HFF-Myc (cell line): ENCODE measurements at places on chromosomes 11 and 22.

GRCh38 chr11:59918987-59919589 is 19.1 kb upstream of the OOSP1 start:
- no peak for DNase-seq

GRCh38 chr11:7524462-7525235 is 10.8 kb downstream of the PPFIBP2 start:
- DNase-seq = no peak

DNA sequence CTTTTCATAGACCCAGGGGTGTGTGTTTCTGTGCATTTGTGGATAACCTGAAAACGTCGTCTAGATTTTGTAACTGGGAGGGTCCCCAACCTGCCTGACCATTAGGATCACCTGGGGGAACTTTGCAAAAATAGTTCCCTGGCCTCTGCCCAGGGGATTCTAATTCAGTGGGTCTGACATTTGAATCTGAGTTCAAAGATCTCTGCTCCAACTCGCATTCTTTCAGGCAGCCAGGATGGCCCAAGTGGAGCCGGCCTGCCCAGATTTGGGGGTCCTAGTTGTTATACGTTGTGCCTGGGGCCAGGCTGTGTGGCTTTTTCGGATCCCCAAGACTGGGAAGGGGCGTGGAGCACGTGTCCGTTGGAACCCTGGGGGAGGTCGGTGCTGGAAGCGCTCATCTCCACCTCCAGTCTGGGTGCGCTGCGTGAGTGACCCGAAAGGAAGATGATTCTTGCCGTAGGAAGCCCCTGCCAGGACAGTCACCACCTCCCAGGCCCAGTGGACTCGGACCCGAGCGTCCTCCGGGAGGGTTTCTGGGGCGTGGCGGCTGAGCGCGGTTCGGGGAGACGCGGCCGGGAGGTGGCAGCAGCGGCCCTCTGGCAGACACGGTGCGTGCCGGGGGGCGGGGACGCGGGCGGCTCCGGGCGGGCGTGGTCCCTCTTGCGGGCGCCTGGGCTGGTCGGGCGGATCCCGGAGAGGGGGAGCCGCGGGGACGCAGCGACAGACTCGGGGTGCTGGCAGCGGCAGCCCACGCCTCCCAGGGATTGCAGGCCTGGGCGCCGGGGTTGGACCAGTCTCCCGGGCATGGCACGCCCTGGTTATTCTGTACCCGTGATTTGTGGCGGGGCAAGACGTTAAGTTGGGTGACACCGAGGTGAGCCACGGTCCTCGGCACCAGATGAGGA is 29.2 kb upstream of the PLET1 start:
- DNase-seq = no peak

DNA sequence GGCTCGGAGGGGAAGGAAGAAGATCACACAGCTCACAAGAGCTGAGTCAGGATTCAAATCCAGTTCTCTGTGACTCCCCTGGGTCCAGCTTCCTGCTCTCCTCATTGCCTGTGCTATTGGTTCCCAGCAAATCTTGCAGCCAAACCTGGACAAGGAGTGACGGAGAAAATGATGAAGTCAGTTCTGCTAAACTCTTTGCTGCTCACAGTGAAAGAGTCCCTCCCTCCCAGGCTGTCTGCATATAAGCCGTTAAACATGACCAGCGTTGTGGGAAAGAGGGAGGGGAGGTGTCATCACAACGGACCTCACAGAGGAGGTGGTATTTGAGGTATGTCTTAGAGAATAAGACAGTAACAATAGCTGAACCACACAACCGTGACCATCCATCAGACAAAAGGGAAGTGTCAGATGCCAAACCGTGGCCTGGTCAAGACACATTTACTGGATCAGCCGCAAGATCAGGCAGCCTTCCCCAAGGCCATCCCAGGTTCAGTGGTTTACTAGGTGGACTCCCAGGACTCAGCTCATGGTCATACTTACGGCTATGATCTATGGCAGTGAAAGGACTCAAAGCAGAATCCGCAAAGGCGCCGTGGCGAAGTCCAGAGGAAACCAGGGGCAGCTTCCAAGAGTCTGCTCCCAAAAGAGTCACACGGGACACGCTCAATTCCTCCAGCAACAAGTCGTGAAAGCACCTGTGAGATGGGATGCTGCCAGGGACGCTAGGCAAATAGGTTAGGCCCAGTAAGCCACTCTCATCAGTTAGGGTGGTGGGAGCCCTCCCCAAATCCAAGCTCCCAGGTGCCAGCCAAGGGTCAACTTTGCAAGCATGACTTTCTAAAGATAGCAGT is 2.8 kb upstream of the CYTH4 start:
- no peak for DNase-seq

DNA sequence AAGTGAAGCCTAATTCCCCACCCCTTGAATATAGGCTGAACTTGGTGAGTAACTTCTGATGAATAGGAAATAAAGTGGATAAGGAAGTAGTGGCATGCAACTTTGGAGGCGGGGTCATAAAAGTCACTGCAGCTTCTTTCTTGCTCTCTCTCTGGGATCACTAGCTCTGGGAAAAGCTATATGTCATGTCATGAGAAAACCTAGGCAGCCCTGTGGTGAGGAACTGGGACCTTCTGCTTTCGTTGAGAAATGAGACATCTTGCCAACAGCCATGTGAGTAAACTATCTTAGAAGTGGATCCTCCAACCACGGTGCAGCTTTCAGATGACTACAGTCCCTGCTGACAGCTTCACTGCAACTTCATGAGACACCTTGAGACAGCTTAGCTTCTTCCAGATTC is 15.7 kb downstream of the ZNF214 start:
- DNase-seq = peak; percentile 72

DNA sequence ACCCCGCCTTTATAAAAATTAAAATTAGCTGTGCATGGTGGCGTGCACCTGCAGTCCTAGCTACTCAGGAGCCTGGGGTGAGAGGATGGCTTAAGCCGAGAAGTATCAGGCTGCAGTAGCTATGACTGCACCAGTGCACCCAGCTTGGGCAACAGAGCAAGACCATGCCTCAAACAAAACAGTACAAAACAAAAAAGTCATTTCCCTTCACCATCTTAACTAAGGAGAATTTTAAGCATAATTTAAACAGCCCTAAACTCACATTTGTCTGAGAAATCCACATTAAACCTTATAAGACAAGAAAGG is 23.3 kb upstream of the TFIP11 start:
- no peak for DNase-seq

- no peak for DNase-seq
Measured at GRCh38 chr11:26193694-26194365, 138.1 kb upstream of the ANO3 start.

DNA sequence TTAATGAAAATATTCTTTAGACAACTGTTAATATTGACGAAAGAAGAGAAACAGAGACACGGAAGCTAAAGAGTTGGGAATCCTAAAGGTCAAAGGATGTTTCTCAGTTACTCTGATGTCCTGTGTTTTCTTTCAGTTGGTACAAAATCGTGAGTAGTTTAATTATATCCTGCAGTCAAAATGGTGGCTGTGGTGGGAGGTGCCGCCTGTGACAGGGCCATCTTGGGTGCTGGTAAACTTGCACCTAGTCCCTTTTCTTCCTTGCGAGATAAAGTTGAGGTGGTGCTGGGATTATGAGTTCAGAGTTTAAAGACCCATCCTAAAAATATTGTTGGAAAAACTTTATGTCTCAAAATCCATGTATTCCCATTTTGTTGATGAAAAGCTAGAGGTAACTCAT is 2.2 kb downstream of the CECR2 start:
- no peak for DNase-seq

DNA sequence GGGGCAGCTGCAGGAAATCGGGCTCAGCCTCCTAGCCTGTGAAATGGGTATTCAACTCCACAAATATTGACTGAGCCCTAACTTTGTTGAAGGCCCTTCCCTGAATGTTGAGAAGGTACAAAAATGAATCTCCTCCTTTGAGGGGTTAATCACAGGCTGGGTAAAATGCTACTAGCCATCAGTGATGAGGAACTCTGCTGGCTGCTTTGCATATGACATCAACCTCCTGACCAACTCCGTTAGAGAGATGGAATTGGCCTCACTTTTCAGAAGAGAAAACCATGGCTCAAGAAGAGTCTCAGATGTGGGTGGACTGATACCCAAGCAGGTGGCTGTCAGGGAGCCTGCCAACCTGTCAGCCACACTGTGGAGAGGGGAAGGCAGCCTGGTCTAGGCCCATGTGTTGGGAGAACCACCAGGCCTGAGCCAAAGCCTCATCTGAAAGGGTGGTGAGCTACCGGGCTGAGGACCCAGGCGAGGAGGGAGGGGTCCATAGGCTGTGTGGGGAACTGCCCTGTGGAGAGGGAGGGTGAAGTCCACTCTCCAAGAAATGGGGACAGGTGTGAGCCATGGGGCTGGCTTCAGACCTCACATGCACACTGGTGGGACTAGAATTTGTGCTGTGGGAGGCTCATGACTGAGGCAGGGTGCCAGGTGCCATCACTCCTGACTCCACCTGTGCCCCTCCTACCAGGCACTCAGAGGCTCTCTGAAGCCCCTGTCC is 11.8 kb downstream of the CDCA5 start:
- no peak for DNase-seq

GRCh38 chr11:132846075-132846474 is 686.2 kb downstream of the OPCML start:
- no peak for DNase-seq

- no peak for DNase-seq
Measured at GRCh38 chr11:111329306-111330204, 31.2 kb downstream of the POU2AF3 start.

GRCh38 chr11:74000307-74001133 is 8.4 kb downstream of the UCP3 start:
- no peak for DNase-seq

DNA sequence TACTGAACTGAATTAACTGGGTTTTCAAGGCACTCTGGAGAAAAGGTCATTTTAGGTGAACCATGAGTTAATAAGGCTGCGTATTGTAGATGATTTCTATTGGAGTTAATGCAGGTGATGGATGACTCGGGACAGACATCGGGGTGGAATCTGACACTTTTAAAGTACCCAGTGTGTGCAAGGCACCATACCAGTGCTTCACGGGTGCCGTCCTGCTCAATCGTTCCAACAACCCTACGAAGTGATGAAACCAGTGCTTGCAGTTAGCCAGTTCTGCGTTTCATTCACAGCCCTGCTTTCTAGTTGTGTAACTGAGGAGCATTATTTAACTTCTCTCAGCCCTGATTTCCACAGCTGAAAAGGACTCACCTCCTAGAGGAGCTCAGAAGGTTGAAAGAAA is 216.5 kb downstream of the BARX2 start:
- no peak for DNase-seq

DNA sequence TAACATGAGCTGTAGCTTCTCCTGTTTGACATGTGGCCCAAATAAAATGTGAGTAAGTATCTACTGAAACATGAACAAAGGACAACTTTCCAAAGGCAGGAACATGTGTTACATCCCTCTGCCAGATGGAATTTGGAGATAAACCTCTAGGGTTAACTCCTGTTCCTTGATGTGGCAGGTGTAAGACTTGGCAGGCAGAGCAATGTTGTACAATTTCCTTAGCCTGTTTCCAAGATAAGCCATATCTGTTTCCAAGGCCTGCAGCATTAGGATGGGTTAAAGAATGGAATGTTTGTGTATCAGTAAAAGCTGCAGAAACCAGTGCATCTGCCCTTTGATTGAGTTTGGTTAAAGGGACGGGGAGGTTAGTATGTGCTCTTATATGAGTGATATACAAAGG is 8.8 kb upstream of the DNAJB13 start:
- no peak for DNase-seq

GRCh38 chr11:79173615-79174014 is 267.2 kb downstream of the TENM4 start:
- no peak for DNase-seq

DNA sequence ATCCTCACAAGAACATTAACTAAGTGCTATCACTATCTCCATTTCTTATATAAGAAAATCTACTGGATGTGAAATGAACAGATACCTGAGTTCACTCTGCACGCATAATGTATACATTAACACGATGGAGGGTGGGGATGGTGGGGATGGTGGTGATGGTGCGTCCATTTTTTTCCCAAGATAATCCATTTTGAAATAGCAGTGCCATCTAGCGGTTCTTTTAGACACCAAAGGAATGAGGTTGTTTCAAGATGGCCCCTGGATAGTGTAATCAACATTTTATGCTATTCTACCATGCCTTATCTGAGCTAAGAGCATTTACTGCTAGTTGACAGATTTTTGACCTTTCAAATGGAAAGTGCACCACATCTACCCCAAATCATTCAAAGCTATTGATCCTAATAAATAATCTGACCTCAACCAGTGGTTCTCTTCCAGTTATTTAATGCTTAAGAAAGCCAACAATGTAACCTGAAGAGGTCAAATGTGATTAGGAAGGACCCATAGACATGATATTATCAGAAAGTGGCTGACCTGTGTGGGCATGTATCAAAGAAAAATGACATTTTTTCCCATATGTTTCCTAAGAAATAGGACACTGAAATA is 714.7 kb upstream of the TENM4 start:
- no peak for DNase-seq

DNA sequence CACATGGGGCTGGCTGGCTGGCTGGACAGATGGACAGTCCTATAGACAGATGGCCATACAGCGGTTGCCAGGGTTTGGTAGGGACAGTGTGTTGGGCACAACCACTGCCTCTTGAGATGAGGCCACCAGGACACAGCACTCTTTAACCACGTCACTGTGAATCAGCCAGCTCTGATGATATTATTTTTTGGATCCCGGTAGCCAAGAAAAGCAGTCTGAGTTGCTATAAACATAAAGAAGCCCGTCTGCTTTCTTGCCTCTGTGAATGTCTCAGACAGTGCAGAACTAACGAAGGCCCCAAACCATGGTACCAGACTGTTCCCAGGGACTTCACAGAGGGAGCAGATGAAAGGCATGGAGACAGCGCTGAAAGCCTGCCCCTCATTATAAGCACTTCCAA is 115.9 kb upstream of the CSNK2A3 start:
- no peak for DNase-seq

- no peak for DNase-seq
Measured at GRCh38 chr11:70668204-70669202, 270.2 kb downstream of the CTTN start.

DNA sequence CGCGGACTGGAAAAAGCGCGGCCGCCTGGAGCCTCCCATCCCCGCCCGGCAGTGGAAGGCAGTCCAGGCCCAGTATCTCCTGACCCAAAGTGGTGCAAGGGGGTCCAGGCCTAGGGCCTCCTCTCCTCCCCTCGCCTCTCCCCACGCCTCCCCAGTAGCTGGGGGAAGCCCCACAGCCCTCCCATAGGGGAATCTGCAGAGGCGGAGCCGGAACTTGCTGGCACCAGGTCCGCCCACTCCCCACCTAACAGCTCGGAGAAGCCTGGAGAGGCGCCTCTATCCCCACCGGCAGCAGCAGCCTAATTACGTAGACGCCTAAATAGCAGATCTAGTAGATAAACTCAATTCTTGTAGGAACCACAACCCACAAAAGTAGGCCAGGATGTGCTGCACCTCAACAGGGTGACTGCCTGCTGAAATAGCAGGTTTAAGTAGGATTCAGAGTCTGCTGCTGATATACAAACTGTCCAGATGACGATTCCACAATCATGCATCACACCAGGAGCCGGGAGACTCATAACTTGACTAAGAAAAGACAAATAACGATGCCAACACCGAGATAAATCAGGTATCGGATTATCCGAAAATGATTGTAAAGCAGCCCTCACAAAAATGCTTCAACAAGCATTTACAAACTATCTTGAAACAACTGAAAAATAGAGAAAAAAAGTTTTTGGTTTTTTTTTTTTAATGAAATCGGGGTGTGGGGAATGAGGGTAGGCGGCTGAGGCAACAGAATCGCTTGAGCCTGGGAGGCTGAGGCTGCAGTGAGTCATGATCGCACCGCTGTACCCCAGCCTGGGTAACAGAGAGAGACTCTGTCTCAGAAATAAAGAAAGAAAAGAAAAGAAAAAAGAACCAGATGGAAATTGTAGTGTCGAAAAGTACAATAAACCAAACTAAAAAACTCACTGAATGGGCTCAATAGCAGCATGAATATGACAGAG is 11.4 kb upstream of the BRD1 start:
- DNase-seq = no peak

- DNase-seq = no peak
Measured at GRCh38 chr11:102798012-102798746, at the start of gene MMP1. TSS of gene MMP1 (minus strand) at chr11:102798160. CDS start at chr11:102798092, 68 bp downstream.
